ENCODE measurements at places on chromosomes 4 and X.

DNA sequence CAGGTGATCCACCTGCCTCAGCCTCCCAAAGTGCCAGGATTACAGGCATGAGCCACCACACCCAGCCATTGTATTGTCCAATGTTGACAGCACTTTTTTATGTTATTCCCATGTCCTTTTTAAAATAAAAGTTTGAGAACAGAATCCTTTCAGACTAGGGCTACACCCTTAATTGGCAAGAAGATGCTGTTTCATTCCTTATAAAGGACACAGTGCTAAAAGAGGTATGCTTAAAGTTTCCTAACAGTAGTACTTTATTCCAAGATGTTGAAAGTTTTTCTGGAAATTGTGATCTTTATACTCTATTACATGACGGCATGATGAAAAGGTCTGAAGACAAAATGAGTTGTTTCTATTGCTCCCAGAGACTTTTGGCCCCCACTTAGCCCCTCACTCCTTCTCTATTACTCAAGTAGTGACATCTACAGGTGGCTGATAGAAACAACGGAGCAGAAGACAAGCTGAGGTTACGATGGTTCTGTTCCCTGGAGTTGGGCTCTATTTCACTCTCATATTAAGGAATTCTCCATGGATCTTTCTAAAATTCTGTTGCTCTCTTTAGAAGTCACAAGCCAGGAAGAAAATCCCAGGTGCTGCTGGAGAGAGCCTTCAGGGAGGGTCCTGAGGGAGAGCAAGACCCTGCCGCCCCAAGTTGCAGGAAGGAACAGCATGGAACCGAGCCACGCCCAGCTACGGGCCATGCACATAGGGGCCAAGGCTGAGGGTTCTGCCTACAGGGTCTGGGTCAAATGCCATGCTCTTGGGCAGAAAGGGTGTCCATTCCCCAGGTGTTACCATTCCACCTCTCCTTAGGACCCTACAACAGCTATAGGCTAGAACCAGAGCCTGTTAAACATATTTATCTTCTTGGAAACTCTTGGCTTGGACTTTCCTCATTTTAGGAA, 22.8 kb downstream of the RPL9 start:
- DNase-seq: no peak

DNA sequence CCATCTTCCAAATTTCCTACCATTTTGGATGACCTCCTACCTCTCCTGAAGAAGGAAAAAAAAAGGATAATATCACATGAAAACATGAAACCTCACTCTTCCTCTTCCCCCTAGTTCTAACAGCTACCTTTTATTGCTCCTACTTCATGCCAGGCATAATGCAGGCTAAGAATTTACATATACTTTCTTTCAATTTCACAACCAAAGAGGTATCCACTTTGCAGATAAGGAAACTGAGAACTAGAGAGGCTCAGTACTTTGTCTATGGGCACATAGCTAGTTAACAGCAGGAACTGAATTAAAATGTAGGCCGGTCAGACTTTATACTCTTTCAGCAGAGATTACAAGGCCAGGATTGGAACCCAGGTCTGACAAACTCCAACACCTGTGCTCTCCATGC, 34.4 kb upstream of the BEND2 start:
- no peak for DNase-seq

DNA sequence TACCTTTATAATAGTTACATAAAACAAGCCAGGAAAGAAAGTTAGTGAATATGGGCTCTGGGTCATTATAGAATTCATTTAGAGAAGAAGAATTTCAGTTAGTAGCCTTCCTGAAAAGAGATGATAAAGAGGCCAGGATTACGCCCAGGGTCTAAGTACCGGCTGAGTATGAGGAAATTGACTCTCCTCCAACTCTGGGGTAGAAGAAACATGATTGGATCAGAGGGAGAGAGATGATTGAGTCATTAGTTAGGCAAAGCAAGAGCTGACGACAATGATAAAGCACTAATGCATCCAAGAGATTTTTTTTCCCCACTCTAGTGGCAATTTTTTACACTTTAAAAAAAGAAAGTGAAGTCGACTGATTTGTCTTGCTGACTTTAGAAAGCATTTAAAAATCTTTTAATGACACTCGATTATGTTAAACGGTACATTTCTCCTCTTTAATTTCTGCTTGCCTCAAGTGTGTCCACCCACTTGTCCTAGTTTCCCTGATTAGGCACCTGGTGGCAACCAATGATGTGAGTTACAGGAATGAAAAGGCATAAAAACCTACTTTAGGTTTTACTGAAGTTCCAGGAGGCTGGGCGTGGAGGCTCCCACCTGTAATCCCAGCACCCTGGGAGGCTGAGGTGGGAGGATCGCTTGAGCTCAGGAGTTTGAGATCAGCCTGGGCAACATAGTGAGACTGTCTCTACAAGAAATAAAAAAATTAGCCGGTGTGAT, 37.3 kb upstream of the IGFBP7 start:
- no peak for DNase-seq

- DNase-seq: no peak
Observed at GRCh38 chr4:122764071-122764820, 31.7 kb downstream of the BBS12 start.

DNA sequence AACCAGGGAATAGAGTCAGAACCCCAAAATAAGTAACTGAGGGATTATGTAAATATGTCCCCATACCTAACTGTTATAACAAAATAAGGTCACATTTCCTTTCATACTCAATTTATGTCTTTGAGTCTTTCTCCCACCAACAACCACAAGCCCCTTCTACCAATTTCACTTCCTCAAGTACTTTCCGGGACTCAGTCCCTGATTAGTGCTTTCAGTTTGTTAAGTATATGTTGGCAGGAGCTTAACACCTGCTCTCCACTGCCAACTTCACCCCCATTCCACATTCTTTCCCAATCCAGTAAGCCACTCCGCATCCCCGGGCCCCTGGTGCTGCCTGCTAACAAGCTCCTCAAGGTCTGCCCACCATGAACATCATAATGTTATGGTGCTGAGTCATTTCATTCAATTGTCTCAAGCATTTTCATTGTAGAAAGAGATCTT, 71.3 kb upstream of the SPRY1 start:
- no peak for DNase-seq

DNA sequence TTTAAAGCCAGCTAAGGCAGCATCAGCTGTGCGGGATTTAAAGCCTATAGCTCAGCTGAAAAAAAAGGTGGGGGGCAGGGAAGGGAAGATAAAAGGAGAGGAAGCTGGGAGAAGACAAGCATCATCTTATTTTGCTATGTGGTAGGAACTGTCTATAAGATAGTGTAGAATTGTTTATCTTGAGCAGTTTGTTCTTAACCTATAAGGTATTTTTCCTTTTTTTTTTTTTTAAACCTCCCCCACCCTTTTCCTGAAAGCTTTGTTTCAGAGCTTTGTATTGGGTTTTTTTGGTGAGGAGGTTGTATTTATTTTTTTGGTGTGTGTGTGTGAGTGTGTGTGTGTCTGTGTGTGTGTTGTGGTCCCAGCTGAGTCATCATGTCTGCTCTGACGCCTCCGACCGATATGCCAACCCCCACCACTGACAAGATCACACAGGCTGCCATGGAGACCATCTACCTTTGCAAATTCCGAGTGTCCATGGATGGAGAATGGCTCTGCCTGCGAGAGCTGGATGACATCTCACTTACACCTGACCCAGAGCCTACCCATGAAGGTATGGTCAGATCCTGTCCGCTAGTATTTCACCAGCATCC, 531 bp downstream of the RUFY3 start:
- no peak for DNase-seq

- no peak for DNase-seq
Observed at GRCh38 chr4:168846414-168846813, 163.6 kb downstream of the CBR4 start.

DNA sequence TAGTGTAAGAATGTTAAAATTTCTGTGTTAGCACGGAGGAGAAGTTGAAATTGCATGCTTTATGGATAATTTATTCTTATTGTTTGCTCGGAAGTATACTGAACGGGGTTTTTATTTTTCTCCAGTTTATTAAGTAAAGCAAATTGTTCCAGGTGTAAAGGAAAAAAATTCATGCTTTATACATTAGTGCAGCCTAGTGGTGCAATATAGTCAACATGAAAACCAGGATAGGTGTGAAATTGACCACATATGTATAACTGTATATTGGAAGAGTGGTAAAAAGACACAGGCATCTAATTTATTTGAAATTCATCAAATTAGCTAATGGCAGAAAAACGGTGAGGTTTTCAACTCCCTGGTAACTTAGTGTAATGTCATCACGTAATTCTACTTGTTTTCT, 959 bp downstream of the BRS3 start:
- no peak for DNase-seq

DNA sequence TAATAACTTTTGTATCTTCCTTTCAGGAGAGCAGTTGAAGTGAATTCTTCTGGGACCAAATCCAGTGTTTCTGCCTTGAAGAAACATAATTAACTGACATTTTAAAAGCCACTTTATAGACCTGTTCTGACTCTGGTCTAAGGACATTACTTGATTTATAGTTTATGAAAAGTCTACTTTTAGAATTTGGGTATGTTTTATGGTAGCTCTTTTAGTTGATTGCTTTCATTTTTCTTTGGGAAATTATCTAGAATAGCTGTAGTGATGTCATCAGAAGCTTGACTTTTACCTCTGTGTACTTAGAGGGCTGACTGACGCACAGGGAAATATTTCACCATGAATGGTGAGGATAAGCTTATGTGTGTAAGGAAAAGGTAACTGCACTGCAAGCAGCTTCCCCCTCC, 131.8 kb upstream of the LIMCH1 start:
- no peak for DNase-seq

- DNase-seq: no peak
Observed at GRCh38 chr4:155529272-155529671, 137.4 kb upstream of the GUCY1A1 start.

Measured in omental fat pad (tissue), 4 donors.